ENCODE measurements at places on chromosomes 1 and 21.

- no peak for DNase-seq
Observed at GRCh38 chr1:86567878-86568277, 21.0 kb downstream of the CLCA4 start.

- DNase-seq = no peak
Observed at GRCh38 chr1:7379441-7379971, 391.6 kb upstream of the VAMP3 start.

GRCh38 chr1:19054216-19054615 is 97.7 kb upstream of the IFFO2 start:
- DNase-seq = no peak

- DNase-seq = peak; percentile 81
Observed at GRCh38 chr21:41932576-41933312, 21.1 kb downstream of the C2CD2 start.

- DNase-seq = no peak
Observed at GRCh38 chr1:71019233-71019969, 28.2 kb downstream of the PTGER3 start.

- DNase-seq = peak; percentile 49
Observed at GRCh38 chr1:21781815-21782348, 1.1 kb downstream of the USP48 start.

- no peak for DNase-seq
Observed at GRCh38 chr1:84613026-84613425, 38.8 kb upstream of the CTBS start.

GRCh38 chr21:44925378-44925755 is 4.7 kb upstream of the ITGB2 start:
- no peak for DNase-seq

DNA sequence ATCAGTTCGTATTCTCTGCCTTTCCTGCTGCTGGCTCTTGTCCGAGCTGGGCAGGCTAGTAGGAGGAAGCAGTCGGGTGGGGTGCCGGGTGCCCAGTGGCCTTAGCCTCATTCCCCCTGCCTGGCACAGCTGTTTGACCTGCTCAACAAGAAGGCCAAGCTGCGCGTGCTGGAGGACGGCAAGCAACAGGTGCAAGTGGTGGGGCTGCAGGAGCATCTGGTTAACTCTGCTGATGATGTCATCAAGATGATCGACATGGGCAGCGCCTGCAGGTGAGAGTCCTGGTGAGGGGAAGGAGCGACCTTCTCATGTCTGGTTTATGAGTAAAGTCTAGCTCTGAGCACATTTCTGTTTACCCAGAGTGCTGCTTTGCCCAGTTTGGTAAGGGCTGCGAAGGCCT is 16.3 kb upstream of the RPS8 start:
- DNase-seq = no peak

GRCh38 chr21:33901412-33902288 is 14.0 kb downstream of the ATP5PO start:
- peak; percentile 44 for DNase-seq

DNA sequence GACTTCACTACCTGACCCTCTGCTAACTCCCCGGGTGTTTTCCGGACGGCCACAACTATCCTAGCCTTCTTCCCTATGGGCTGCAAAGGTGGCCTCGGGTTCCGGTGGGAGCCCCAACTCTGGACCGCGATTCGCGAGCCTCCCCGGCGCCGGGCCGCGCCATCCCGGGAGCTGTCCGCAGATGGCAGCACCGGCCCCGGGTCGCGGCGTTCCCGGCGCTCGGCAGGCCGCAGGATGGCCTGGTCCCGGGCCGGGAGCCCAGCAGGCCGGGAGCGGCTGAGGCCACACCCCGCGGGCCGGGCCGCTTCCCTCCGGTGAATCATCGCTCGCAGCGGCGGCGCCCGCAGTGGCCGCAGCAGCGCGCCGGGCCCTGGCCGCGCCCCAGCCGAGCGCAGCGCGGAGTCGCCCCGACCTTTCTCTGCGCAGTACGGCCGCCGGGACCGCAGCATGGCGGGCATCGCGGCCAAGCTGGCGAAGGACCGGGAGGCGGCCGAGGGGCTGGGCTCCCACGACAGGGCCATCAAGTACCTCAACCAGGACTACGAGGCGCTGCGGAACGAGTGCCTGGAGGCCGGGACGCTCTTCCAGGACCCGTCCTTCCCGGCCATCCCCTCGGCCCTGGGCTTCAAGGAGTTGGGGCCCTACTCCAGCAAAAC is at the start of gene CAPN2:
TSS of gene CAPN2 (plus strand) at position 346 of the 656 bp plus-strand sequence. CDS start at position 448, 102 bp downstream.
- DNase-seq = peak; percentile 23

GRCh38 chr1:63590166-63590560 is 3.0 kb upstream of the PGM1 start:
- no peak for DNase-seq

DNA sequence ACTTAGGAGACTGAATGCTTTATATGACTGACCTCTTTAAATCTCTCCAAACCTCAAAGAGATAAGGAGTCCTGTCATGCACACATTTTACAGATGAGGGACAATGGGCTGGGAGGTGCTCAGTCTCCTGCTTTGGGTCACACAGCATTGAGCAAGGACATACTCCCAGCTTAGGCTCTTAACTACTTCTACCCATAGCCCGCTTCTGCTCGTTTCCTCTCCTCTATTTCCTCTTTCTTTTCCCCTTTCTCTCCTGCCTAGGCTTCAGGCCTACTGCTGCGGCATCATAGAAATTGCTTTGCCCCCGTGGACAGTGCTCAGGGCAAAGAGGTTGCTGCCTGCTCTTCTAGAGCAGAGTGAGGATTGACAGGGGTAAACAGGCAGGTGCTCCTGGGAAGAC is 12.4 kb upstream of the ZNF691 start:
- DNase-seq = peak; percentile 7

GRCh38 chr1:78599294-78599693 is 21.0 kb upstream of the IFI44L start:
- no peak for DNase-seq

DNA sequence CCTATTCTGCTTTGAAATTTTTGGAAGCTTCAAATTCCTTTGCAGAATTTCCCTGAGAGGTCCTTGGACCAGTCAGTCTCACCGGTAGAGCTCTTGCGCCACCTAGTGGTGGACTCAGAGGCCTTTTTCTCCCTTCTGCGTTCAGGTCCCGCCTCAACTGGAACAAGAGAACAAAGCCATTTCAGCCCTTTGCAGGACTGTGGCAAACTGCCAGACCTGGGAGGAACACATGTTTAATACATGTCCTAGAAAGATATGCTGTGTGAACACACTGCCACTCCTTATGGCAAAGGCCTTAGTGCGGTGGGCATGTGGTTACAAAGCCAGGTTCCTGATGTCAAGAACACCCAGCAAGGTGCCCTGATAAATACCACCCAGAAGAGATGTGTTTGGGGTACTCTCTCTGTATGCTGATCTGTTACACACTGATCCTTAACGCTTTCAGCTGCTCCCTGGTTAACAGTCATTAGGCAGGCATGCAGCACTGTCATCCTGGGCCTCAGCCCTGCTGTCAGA is 82.2 kb upstream of the SSX2IP start:
- DNase-seq = peak; percentile 70

DNA sequence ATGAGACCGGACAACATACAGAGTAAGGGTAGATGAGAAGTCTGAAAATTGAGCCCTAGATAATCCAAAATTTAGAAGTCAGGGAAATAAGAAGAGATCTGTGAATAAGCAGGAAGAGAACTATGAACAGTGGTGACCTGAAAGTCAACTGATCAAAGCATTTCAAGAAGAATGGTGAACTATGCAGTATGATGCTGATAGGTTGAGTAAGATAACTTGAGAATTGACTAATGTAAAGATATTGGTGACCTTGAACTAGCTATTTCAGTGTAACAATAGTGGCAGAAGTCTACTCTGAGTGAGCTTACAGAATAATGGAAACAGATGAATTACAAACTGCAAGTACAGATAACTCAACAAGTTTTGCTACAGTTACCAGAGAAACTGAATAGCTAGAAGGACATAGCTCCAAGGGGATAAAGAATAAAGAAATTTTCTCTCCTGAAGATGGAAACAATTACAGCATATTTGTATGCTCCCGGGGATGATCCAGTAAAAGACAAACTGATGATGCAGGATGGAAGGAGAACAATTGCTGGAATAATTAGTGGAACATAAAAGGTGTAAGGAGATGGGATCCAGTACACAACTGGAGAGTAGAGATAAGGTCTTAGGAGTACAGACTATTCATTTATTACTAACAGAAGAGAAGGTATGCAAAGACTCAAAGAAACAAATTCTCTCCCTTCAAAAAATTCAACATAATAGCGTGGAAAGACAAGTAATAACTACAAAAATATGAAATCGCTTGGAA is 10.9 kb downstream of the NRDC start:
- DNase-seq = no peak

Data from Kasumi-1 (cell line).